Tongue (tissue), 3 donors: ENCODE measurements at places on chromosomes 5 and 9. TPM values are rescaled to one million over a fixed set of nuclear protein-coding genes. Genes with fewer than 3 reads are reported as not detected.

DNA sequence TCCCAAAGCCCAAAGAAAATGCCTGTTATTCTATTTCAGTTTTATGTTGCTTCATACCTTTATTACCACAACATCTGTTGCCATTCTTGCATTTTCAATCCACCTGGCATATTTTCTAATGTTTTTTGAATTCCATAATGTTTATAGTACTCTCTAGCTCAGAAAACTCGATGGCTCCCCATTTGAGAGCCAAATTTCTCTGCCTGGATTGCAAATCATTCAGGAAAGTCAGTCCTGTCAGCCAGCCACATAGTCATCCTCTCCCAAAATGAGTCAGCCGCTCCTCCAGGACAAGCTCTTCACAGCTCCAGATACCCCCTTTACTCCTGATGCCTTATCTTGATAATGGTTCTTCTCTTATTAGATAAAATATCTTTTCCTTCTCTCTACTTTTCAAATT is 78.2 kb upstream of the ADCY2 start:
- no peak for DNase-seq

DNA sequence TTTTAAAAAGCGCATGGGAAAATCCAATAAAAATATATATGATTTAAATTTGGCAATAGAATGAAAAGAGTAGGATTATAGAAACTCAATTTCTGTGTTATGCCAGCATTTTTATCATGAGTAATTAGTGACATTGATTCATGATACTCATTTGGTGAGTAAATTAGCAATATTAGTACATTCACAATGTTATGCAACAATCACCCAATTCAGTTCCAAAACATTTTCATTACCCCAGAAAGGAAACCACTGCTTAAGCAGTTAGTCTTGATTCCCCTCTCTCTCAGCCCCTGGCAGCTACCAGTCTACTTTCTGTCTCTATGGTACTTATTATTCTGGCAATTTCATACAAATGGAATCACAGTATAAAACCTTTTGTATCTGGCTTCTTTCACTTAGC is 27.0 kb downstream of the OSMR start:
- DNase-seq, result no peak

DNA sequence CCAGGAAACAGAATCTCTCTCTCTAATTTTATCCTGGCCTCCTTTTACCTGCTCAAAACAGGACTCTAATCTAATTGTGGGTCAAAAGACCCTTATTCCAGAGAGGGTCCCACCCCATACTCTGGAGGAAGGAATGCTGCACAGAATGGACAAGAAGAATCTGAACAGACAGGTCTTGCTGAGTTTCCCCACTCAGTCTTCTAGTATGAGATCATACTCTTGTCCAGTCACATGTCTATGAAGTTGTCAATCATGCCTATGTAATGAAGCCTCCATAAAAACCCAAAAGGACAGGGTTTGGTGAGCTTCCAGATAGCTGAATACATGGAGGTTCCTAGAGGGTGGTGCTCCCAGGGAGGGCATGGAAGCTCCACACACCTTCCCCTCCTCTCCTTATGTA is 123.9 kb upstream of the FER start:
- DNase-seq, result no peak

DNA sequence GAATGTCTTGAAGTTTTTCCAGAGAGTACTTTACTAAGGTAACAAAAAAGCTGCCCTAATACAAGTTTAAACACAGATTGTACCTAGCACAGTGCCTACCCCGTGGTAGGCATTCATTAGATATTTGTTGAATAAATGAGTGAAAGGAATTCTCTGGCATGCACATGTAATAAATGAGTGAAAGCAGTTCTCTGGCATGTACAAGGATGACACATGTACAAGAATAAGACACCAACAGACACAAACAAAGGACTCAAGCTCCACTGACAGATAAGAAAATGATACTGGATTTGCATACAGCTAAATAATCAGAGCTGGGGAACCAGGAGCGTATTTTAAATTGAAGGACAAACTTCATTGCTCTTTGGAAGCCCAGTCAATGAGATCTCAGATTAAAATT is 535.8 kb downstream of the EFNA5 start:
- no peak for DNase-seq

- DNase-seq, result no peak
Observed at GRCh38 chr5:129392681-129393080, 67.4 kb upstream of the ADAMTS19 start.

DNA sequence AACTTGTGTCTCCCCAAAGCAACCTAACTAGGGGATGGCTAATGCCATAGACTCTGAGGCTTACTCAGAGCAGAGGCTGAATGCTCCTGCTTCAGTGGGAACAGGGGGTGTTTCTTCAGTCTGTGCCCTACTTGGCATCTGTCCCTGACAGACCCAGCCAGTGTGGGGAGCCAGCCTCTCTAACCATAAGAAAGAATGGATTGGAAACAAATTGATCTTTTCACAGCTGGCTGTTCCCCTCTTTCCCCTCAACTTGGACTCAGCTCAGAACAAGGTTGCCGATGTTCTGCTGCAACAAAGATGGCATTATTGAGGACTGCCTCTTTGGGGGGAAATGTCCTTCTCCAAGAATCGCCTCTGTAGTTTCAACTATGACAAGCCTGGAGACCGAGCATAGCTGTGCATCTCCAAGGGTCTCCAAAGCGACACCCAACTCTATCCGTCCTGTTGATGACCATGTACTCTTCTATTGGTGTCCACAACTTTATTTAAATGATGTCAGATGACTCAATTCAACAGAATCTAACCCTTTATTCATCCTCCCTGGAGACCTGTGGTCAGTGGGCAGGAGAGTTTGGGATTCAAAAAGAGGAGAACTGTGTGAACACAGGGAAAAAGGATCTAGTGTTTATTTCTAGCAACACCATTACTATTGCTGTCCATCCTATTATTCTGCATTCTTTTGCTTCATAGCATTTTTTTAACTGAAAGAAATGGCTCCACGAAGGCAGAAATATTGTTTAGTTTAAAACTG is 24.7 kb upstream of the TNC start:
- no peak for DNase-seq

- peak; percentile 48 for DNase-seq
Observed at GRCh38 chr5:16889972-16890519, 46.0 kb downstream of the MYO10 start.

GRCh38 chr5:56735849-56736641 is 79.3 kb upstream of the MAP3K1 start:
- peak; percentile 36 for DNase-seq

The NR2F1 gene
- 31.2 TPM for total RNA-seq

The HBEGF gene
- 18.6 TPM for total RNA-seq
